NCI-H1417 (cell line): ENCODE measurements at places on chromosomes 2 and 18.

DNA sequence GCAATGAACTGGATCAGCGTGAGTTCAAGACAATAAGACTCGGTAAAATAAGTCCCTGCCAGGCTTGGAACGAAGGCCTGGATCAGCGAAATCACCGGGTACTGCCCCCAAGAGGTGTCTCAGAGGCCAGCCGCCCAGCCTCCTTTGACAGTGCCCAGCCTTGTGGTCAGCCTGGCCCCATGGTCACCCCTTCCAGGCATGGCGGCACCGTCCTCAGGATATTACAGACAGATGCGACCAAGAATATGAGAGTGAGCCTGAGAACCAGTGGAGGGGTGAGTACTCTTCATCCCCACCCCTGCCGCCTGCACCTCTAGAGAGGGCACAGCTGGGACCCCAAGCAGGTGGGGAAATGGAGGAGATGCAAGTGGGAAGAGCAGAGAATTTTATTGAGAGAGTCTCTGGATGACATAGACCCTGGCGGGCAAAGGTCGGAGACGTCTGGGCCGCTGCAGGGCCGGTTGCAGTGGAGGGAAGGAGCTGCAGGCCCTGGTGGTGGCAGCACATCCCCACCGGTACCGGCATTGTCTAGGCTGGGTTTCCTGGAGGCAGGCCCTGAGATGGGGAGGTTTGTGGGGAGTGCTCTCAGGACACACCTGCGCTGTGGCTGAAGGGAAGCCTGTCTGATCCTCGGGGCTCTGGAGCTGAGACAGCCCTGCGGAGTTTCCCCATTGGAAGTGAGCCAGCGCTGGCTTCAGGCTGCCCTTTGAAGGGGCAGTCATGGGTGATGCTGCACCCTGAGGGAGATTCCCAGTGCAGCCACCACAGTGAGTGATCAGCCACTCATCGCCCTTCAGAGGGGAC, 190.0 kb downstream of the SEPTIN10 start:
- no peak for DNase-seq

DNA sequence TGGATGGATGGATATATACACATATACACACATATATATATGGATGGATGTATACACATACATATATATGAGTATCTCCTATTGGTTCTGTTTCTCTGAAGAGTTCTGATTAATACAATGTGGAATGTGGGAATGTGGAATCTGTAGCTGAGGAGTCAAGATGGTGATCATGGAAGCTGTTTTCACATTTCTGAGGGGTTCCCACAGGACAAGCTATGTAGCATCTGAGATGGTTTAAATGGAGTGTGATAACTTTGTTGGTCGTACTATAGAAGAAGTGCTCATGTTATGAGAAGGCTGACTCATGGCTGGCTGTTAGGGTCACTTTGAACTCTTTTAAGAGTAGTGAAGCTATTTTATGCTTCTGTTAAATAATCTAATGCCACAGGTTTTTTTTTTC, 279.7 kb downstream of the MEIS1 start:
- no peak for DNase-seq

DNA sequence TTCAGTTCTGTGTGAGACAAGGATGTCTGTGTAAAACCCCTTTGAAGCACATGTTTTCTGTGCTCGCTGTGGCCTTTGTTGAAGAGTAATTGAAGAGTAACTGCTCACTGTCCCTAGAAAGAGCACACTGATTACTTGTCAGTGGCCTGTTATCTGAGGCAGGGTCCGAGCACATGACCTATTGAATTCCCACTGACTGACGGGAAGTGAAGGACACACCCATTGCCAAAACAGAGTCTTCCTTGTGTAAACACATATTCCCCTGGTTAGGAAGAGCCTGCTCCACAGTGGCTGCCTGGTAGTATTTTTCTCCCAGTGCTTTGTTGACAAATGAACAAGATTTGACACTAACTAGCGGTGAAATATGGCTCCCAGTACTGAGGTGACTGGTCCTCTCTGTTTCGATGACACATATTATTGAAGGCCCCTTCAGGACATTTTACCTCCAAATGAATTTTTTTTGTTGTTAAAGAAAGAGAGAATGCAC, 148.5 kb upstream of the GYPC start:
- DNase-seq: no peak

- no peak for DNase-seq
Observed at GRCh38 chr2:145408980-145409379, 889.1 kb upstream of the ZEB2 start.

DNA sequence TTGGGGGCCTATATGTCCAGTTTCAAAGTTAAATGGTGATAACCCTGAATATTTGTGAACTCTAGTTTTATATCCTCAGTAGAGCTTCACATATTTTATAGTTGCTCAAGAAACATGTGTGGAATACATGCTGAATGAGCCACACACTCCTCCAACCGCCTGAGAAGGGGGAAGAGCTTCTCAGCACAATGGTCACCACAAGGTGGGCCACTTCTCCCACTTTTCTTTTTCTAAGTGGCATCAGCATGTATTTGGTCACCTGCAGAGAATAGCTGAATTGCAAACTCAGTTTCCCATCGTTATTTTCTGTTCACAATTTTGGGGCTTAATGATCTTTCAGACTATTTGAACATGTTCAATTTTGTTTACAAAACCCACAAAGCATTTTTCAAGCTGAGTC, 340.5 kb downstream of the PARD3B start:
- DNase-seq: no peak

- DNase-seq: no peak
Observed at GRCh38 chr2:209713219-209713618, 58.4 kb upstream of the UNC80 start.
